ENCODE measurements at places on chromosomes 3 and 15.

GRCh38 chr15:47618241-47618640, 99.1 kb upstream of the SEMA6D start:
- no peak for DNase-seq

GRCh38 chr3:154275965-154276364, 48.3 kb downstream of the DHX36 start:
- no peak for DNase-seq

GRCh38 chr3:67044955-67045354, 46.8 kb downstream of the KBTBD8 start:
- no peak for DNase-seq

GRCh38 chr3:123750659-123751420, 133.3 kb downstream of the MYLK start:
- no peak for DNase-seq

DNA sequence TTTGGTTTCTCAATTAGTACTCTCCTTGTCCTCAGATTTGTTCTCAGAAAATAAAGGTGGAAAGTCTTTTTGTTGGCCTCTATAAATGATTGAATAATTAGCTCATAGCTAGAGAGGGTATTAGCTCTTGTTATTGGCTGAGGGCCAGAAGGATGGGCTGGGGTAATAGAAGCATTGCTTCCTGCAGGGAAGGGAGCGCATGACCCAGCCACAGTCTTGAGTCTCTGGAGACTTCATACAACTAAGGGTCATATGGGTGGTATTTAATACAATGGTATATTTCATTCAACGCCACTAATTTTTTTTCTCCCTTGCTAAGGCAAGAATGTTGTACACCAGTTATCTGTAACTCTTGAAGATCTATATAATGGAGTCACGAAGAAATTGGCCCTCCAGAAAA, 8.4 kb downstream of the DNAJA4 start:
- no peak for DNase-seq

DNA sequence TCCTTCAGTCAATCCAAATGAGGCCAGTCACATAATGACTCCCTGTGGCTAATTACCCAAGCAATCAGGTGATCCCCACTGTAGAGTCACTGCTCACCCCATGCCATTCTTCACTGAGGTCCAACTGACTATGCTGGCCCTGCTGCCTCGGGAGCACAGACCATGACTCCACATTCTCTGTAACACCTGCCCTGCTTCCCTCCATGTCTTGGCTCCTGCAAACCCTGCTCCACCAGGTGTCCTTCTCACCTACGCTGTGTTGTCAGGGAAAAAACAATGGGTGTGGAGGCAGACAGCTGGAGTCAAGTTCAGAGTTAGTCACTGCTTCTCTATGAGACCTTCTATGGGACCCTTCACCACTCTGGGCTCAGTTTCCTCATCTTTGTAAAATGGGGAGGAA, 6.1 kb upstream of the SFMBT1 start:
- no peak for DNase-seq

GRCh38 chr3:10928961-10929471, 63.5 kb upstream of the SLC6A1 start:
- DNase-seq: no peak

GRCh38 chr3:164236851-164237250, 841.4 kb downstream of the SI start:
- DNase-seq: no peak

- DNase-seq: peak; percentile 30
Observed at GRCh38 chr3:45978006-45978761, 17.4 kb downstream of the FYCO1 start.

DNA sequence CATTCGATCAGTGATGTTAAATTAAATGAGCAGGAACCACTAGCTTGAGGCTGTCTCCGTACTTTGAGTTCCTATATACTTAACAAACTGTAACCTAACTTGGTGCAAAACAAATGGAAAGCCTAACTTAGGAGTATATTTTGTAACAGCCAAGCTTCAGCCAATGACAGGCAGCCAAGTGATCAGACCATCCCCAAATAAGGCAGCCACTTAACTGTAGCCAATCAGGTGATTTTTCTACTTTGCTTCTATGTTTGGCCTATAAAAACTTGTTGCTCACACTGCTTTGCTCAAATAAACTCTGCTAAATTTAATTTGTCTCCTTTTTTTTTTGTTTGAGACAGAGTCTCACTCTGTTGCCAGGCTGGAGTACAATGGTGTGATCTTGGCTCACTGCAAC, 19.3 kb upstream of the ZNF770 start:
- DNase-seq: no peak

DNA sequence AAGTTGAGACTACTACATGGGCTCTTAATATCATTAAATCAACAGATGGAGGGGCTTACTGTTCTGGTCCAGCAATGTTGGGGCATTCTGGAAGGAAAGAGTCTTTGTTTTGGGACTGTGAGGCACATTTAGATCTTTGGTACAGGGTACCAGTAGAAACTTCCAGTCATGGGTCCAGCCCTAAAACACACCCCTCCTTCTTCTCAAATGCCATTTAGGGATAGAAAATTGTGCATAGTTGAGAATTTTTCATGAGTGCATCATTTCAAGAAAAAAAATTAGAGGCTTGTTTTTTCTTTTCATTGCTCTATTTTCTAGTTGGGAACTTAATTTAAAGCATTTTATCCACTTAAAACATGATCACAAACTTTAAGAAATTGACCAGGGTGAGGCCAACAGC, 4.1 kb upstream of the RTP1 start:
- no peak for DNase-seq

- DNase-seq: no peak
Observed at GRCh38 chr15:29711531-29711930, 110.7 kb downstream of the TJP1 start.

DNA sequence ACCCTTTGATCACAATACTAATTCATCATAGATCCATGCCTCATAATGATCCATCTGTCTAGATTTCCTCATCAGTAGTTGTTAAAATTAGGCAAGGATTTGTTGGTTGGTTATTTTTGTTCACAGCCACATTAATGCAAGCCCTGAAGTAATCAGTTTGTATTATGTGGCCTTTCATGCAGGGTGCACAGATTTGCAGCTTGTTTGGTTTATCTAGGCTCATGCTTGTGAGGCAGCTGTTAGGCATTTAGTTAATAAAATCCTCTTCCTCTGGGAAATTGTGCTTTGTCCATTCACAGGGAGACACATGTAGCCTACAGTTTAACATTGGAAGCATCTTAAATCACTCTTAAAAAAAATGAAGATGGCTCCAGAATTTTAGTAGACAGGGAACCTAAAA, 162.8 kb upstream of the ZNF385D start:
- no peak for DNase-seq

DNA sequence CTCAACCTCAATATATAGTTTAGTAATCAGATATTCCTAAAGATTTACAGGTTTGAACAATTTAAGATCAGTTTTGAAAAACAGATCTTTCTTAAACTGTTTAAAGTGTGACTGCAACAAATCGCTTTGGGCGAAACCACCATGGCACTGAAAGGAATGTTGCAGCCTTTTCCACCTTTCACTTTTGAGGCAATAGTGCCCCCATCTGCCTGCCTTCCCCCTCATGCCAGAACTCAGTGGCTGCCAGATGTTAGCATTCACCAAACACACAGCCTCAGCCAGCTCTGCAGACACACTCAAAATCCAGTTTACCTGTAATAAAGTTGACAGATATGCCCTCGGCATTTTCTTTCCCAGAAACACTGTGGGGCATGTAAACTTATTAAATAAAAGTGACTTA, 3.3 kb downstream of the LYSMD4 start:
- no peak for DNase-seq

- no peak for DNase-seq
Observed at GRCh38 chr3:155217591-155217990, 75.9 kb downstream of the STRIT1 start.

GRCh38 chr3:143979813-143980212, 8.2 kb downstream of the DIPK2A start:
- DNase-seq: no peak

GRCh38 chr15:48896869-48897814, 19.2 kb downstream of the EID1 start:
- DNase-seq: no peak

DNA sequence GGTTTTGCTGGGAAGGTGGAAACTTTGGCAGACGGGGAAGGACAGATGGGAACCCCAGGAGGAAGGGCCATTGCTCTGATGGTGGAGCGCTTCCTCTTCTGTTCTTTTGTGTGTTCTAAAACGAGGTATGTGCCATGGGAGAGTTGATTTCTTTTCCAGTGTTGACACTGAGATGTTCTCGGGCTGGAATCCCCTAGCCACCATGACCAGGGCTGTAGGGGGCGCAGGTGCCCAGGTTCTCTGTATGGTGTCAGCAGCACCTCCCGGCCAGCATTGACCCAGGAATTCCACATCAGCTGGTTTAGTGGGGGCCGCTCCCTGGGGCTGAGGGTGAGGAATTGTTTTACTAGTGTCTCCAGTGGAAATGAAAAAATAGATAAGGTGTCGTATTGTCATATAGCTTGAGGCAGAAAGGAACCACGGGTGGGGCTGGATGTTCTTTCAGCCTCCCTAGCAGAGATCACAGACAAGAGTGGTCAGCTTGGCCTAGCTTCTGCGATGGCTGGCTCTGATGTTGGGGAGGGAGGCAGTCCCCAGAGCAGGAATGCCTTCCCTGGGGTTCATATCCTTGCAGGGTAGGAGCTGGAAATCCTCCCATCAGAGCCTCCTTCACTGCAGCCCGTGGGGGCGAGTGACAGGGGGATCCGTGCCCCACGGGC, 34.2 kb upstream of the ACAD9 start:
- no peak for DNase-seq

- DNase-seq: no peak
Observed at GRCh38 chr3:125149462-125149861, 63.1 kb downstream of the SLC12A8 start.

DNA sequence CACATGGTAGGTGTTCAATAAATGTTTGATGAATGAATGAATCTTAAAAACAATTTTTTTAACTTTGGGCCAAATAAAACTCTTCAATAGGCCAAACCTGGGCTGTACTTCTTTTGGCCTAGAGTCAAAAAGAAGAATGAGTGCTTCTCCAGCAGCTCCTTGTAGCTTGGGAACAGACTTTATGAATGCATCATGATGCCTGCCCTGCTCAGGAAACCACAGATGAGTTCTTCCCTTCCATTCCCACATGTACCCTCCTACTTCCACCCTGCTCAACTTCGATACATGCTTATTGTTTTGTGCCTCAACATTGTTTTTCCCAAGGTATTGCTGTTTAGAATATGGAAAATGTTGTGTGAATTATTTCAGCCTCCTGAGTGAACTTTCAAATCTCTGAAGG, 87.0 kb downstream of the FILIP1L start:
- no peak for DNase-seq

GRCh38 chr15:41304149-41304770, 28.1 kb downstream of the OIP5 start:
- DNase-seq: no peak

GRCh38 chr3:127339928-127340861, 52.3 kb upstream of the PRR20G start:
- no peak for DNase-seq

DNA sequence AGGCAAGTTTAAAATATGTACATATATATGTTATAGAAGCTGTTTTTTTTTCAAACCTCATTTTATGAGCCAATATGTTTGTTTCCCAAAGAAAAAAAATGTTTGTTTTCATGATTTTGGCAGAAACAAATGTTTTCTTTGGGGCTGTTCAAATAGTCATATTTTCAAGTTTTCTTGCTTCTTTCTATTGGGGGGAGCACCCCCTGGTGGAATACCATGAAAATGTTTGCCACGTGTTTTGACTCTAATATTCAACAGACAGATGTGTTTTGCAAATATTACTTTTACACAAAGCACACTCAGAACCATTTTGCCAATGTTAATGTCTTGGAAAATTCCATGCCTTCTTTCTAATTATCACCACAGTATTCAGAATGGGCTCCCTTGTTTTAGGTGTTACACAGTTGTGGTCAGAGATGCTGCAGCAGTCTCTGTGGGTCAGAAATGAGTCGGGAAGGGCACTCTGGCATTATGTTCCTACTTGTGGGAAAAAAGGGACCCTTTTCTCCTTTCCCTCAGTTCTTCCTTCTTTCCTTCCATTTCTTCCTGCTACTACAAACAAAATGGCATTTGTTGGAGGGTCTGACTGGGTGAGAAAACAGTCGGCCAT, 817.0 kb downstream of the TUSC7 start:
- no peak for DNase-seq

- no peak for DNase-seq
Observed at GRCh38 chr3:108106449-108106848, 15.6 kb upstream of the CD47 start.

DNA sequence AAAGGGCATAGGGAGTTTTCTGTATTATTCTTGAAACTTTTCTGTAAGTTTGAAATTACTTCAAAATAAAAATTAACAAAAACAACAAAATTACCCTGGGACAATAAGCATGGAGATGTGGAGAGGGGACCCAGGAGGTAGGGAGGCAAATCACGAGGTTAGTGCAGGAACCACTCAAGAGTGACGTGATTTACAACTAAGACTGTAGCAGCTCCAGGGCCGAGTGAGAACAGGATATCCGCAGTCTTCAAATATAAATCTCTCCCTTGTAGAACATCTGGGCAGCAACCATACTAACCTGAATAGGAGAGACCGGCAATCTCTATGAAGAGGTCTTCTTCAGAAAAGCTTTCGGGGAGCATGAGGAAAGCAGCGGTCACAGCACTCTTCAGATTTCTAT, 17.3 kb downstream of the TAMM41 start:
- no peak for DNase-seq

DNA sequence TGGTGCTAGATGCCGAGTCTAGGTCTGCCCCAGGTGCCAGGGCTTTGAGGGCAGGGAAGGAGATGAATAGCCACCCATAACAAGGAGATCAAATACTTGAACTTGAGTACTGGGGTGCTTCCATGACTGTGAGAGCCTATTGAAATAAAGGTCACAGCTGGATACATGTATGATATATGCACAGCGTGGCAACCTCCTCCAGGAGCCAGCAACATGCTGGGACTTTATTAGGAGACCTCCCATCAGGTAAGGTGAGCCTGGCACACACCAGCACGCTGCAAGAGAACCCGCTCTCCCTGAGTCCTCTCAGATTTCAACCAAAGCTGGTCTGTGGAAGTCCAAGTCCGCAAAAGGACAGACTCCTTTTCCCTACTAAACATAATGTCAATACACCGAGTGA, 10.5 kb upstream of the HES1 start:
- DNase-seq: no peak

DNA sequence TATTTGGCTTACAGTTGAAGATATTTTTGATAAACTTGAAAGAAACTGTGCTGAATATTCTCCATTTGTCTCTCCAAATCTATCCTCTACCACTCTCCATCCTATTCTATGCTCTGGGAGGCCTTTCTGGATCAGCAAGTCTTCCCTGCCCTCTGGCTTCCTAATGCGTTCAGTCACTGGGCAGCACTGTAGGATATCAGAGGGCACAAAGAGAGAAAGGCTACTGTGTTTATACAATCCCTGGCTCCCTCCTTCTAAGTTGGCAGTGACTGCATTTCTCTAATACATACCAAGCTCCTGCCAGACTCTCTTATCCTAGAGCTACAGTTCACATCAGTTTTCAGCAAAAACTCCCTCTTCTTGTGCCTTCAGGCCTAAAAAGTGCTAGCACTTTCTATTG, 102.1 kb upstream of the FHIT start:
- DNase-seq: no peak

- DNase-seq: no peak
Observed at GRCh38 chr15:51226576-51227210, 111.7 kb downstream of the CYP19A1 start.

GRCh38 chr3:4956738-4957137, 22.5 kb upstream of the BHLHE40 start:
- DNase-seq: no peak

Measured in stimulated activated CD4-positive, alpha-beta T cell treated with anti-CD3 and anti-CD28 coated beads, Interleukin-4, amount 100 ng/mL, for 4 hours (primary cell).